Activated CD4-positive, alpha-beta T cell treated with anti-CD3 and anti-CD28 coated beads for 1 hour (primary cell): ENCODE measurements at places on chromosomes 13 and 19.
A peak's percentile ranks its signal among the peaks of the same experiment; 100 is the strongest.

GRCh38 chr13:104759069-104759468 lies 1692.9 kb upstream of the SLC10A2 start:
- DNase-seq: no peak

DNA sequence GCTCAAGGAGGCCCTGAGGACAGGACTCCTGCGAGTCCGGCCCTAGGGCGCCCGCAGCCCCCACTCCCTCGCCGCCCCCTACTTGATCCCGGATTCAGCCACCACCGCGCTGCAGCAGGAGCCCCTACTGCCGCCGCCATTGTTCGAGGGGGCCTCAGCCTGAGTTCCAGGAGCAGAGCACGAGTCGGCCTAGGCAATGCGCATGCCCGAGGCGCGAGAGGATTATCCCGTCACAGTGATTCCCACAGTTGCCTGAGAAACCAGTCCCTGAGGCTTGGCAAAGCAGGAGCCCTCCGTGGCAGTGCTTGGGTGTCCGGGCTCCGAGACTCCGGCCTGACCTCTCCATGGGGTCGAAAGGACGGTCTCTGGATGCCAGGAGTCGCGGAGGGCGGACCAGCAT lies 68.4 kb upstream of the ZNF420 start:
- no peak for DNase-seq

GRCh38 chr19:16369664-16370576 lies 45.3 kb downstream of the KLF2 start:
- peak; percentile 51 for DNase-seq

DNA sequence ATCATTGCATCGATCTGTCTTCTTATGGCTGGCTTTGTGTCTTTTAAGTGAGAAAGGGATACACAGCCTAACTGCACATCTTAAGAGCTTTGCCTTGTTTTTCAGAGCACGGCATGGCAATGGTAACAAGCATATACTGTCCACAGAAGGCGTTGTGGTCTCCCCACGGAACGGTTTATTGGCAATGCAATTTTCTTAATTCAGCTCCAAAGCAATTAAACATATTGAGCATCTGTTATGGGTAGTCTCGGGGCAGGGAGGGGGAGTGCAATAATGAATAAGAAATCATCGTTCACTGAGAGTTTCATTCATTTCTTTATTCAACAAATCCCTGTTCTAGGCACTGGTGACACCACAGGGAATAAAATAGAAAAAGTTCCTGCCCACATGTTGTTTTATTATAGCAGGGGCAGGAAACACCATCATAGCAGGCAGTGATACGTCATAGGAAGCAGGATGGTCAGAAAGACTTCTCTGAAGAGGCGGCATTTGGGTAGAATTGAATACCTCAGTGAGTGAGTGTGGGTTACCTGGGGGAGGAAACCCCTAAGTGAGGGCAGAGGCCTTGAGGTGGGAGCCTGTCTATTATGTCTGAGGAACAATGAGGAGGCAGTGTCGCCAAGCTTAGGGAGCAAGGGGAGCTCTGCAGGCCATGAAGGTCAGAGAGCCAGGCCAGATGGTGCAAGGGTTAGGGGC lies 185.7 kb upstream of the KL start:
- no peak for DNase-seq

- no peak for DNase-seq
Measured at GRCh38 chr19:16921766-16922591, 33.2 kb downstream of the F2RL3 start.

GRCh38 chr13:104206450-104207044 lies 1140.3 kb upstream of the SLC10A2 start:
- DNase-seq: no peak

- DNase-seq: no peak
Measured at GRCh38 chr19:16309643-16310042, 15.0 kb upstream of the KLF2 start.

DNA sequence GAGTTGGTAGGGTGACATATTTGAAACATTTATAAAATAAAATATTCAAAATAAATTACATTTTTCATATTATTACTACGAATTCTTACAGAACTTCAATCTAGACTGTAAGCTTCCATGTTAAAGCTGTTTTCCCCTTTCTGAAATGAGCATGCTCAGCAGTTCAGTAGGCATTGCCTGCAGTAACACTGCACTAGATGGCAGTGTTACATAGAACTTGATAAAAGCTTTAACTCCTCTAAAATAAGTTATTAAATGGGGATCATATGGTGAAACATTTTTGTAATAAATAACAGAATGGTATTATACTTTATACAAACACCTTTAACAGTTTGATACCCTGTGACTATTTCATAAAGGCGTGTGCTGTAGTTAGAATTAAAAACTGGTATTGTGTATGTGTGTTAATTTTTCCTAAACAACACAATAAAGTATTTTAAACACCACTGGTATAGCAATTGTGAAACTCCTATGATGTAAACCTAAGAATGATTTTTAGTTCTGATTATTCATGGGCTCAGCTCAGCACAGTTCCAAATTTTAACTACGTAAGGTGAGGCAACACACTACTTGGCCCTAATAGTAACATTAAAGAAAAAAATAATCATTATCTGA lies 11.6 kb upstream of the GPR18 start:
- no peak for DNase-seq

GRCh38 chr13:39641645-39642044 lies 13.8 kb upstream of the COG6 start:
- no peak for DNase-seq

DNA sequence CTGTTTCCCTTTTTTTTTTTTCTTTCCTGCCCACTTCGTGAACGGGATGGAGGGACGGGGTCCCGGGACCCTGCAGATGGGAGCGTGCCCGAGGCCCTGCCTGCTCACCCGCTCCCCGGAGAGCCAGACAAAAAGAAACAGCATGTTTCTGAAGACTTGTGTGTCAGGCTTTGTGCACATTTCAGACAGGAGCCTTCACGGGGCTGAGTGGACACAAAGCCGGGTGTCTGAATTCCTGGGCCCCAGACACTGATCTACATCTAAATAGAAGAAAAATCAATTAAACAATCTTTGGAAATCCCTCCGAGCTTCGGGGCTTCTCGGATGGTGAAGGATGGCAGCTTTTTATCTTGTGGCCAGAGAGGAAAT lies 4.2 kb downstream of the PGPEP1 start:
- DNase-seq: no peak

DNA sequence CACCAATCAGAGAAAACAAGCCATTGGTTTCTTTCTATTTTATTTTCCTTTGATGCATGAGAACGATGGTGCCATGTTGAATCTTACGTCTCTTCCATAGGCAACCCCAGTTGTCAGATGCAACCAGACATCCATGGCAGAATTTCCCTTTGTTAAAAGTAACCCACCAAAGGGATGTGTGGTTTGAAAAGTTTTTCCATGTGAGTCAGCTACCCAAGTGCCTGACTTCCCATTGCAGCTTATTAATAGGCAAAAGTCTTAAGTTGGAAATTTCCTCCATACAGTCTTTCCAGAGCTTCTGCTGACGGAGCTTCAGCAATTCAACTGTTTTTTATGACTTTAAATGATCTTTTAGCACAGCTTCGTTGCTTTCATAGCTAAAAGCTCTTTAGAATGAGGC lies 73.8 kb upstream of the FAM216B start:
- DNase-seq: no peak

DNA sequence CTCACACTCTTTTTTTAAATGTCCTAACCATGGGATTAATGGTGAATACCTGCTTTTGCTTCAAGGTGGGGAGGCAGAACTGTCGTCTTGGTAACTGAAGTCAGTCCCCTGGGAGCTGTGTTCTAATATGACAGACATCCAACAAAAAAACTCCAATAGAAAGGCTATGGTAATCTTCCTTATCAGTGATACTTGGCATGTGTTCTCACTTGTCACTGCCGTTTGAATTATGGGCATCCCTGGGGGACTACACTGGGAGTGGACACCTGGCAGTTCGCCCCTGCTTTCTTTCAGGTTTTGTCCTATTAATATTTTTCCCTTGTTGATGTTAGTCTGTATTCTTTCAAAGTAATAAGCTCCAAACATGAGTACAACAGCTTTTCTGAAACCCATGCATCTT lies 252.6 kb downstream of the SLITRK5 start:
- no peak for DNase-seq

DNA sequence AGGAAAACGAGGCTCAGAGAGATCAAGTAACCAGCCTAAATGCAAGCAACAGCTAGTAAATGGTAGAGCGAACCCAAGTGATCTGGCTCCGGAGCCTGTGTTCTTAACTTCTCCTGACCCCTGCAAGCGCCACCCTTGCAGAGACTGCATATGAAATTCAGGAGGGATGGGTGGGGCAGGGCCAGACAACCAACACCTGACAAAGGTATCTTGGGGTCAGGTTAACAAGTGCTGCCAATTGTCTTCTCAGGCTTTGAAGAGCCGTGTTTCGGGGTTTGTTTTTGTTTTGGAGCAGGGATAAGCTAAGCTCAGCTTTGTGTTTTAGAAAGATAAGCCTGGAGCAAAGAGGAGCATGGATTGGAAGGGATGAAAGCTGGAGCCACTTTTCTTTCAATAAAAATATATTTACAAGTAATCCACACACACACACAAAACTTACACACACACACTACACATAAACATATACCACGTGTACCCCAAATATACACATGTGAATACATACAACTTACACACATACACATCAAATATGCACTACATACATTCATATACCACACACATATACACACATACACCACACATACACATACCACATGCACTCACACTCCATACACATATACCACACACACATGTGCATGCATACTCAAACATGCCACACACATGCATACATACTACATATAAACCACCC lies 722.0 kb downstream of the DIAPH3 start:
- DNase-seq: no peak

- no peak for DNase-seq
Measured at GRCh38 chr13:39665763-39666162, 10.3 kb downstream of the COG6 start.

DNA sequence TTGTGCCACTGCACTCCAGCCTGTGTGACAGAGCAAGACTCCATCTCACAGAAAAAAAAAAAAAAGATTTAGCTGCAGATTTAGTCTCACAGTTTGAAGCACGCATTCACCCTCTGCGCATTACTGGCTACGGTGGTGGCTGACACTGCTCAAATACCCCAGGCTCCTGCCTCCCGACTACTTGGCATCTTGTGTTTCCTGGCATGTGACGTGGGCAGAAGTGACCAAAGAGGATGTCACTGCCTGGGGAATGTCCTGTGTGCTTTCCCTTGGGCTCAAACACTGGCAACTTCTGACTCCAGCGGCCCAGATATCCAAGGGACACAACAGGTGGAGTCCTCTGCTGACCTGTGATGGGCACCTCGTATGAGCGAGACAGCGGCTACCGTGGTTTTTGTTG lies 24.7 kb upstream of the EIF3G start:
- no peak for DNase-seq

- no peak for DNase-seq
Measured at GRCh38 chr13:92488249-92488852, 738.3 kb upstream of the GPC6 start.

- DNase-seq: no peak
Measured at GRCh38 chr19:13068085-13068846, 34.4 kb downstream of the LYL1 start.

DNA sequence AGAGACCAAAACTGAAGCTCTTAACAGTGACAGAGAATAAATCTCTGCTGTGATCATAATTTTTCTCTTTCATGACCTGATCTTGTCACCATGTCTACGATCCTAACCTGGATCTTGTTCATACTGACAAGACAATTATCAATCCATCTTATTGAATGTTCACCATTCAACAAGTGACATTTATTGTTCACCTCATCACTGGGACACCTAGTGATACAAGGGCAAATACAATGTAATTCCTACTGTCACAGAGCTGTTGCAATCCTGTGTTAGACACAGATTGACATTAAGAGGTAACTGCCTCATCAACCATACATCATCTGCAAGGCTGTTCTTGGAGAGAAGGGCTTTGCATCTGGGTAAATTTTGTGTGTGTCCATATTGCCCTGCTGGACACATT lies 942.4 kb upstream of the PRR20A start:
- DNase-seq: no peak
